Heart right ventricle (tissue), 16 donors: ENCODE measurements at places on chromosomes 3 and 15.

DNA sequence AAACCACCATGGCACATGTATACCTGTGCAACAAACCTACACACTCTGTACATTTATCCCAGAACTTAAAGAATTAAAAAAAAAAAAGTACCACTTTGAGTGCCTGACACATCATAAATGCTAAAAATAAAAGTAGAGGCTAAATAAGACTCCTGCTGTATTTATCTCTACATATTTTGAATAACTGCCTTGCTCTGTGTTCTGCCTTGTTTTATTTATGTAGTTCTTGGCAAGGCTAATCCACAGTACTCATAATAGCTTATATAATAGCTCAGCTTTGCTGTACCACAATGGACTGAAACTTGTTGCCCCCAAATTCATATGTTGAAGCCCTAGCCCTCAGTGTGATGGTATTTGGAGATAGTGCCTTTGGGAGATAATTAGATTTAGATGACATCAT is 95.4 kb upstream of the ADAMTS9 start:
- no peak for DNase-seq

DNA sequence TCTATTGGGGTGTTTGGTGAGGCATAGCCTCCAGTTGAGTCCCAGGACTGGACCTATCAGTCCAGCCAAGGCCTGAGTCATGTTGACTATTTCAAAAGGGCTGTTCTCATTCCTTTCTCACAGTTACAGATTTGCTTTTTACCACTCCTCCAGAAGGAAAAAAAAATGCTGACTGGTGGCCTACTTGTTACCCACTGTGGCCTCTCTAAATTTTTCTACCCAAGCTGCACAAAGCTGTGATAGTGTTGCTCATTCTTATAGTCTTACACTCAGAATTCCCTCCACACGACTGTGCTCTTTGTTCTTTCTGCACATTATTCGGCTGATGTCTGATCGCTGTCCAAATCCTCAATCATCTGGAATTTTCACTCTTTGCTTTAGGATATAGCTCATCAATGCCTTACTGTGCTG is 1142.2 kb downstream of the IGSF11 start:
- DNase-seq = no peak

DNA sequence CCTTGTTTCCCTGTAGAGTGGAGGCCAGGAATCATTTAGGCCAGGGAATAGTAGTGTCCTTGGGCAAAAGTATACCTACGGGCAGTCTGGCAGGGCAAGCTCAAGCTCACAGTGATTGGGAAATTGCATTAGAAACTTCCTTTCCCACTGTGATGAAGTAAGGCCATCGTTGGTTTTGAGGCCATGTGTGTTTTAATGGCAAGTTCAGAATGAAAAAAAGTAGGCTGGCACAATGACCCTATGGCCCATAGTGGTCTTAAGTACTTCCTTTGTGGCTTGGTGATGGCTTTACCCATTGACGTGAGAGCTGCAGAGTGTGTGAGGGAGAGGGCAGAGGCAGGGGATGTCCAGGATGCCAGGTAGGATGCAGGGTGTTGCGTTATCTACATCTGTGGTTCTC is 28.8 kb downstream of the LIMD1 start:
- no peak for DNase-seq

DNA sequence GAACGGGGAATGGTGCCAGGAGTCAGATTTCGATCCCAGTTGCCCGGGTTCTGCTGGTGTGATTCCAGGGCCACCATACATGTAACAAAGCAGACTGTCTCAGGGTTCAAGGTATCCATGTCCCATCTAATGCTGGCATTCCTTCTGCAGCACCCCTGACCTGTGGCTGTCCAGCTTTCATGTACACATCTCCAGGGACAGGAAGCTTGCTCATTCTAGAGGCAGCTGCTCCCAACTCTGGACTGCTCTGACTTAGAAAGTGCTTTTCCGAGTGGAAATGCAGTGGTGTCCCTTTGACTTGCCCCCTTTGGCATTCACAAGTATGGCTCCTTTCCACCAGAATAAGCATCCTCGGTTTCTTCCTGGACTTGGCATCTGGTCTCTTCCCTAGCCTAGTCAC is 30.9 kb downstream of the PML start:
- DNase-seq = no peak

GRCh38 chr3:62246094-62246493 is 127.3 kb downstream of the FEZF2 start:
- no peak for DNase-seq

DNA sequence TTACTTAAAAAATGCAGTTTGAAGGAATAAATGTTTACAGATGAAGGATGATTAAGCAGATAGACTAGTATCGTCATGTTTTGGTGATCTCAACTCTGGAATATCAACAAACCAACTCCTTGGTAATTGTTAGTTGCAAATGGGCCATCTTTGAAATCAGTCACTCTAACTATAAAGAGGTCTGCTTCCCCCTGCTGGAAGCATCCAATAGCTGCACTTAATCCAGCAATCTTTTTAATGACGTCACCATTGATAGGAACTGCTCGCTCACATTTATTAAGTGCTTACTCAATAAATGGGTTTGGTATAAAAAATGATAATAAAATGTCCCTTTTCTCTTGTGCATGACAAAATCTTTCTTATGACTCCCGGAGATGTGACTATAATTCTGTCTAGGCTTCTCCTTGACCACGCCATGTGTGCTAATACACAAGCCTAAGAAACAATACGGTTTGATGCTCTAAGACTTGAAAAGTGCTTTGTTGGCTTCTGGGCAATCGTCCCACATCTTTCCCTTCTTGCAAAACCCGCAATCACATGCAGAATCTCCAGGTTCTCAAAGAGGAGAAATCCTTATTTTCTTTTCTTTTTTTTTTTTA is 227.6 kb upstream of the POU1F1 start:
- no peak for DNase-seq

GRCh38 chr3:25558121-25558520 is 106.6 kb downstream of the TOP2B start:
- DNase-seq = no peak

GRCh38 chr3:159432682-159433340 is 555.8 kb upstream of the IL12A start:
- DNase-seq = no peak

DNA sequence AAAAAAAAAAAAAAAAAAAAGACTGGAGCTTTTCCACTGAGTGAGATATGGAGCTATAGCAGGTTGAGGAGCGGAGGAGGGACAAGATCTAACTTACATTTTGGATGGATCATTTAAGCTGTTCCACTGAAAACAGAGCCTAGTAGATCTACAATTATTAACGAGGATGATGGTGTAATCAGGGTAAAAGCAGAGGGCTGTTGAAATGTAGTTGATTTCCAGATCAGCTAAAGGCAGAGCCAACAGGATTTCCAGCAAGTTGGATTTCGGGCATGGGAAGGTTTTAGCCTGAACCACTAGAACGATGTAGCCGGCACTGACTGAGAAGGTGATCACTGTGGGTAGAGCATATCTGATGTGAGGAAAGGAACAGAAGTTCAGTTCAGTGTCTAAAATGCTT is 360.7 kb downstream of the EPHB1 start:
- DNase-seq = no peak

DNA sequence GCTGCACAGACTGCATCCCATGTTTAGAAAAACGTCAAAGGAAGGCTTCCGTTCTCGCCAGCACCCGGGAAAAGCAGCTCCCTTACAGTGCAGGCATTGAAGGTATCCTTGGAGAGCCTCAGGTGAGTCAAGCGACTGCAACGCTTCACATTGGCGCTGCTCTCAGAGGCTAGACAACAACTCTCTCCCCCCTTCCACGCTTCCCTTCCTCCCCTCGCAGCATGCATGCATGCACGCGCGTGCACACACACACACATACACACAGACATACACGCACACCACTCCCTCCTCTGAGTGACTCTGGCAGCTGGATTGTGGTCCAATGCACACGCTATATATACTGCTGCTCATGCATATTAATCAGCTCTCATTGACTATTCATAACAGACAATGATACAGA is 191.1 kb downstream of the PDZRN3 start:
- no peak for DNase-seq

- no peak for DNase-seq
Measured at GRCh38 chr3:129651435-129652202, 45.1 kb upstream of the PLXND1 start.

DNA sequence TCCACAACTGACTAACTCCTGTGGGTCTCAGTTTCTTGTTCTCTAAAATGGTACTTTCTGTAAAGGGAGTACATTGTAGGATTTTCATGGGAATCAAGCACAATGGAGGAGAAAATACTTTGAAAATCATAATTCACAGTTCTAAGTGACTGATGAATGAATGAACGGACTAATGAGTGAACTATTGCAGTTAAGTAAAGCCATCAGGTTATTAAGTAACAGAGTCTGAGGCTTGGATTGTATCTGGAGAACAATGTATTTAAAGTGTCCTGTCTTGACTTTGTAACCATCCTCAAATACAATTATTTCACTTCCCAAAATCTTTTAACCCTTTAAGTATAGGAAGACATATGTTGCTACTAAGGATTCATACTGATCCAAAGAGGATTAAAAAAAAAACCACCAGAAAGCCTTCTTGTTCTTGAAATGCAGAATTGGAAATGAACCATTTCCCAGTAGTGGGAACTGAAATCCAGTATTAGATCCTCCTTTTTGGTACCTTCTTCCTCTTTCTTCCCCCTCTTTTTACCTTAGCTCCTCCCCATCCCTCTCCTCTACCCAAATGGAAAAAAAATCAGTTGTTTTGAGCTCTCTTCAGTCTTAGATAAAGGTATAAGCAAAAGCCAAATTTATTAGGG is 13.2 kb upstream of the BCL6 start:
- DNase-seq = no peak

- DNase-seq = no peak
Measured at GRCh38 chr3:190435618-190436017, 14.1 kb downstream of the TMEM207 start.

- no peak for DNase-seq
Measured at GRCh38 chr3:31848911-31849310, 132.2 kb downstream of the OSBPL10 start.

DNA sequence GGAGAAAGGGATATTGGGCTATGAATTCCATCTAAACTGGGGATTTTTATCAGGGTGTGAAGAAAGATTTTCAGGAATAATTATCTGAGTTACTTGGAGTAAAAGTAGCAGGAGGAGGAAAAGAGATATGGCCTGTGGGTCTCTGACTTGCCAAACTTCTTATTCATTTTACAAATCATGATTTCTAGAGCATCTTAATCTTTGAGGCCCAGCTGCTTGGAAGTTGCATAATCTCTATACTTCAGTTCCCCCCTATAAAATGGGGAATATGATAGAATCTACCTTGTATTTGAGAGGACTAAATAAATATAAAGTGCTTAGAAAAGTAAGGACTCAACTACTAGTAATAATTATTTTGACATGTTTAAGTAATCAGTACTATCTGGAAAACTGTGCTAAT is 11.0 kb upstream of the GABPB1 start:
- DNase-seq = no peak

- DNase-seq = no peak
Measured at GRCh38 chr15:74399511-74400312, 32.3 kb upstream of the CYP11A1 start.

DNA sequence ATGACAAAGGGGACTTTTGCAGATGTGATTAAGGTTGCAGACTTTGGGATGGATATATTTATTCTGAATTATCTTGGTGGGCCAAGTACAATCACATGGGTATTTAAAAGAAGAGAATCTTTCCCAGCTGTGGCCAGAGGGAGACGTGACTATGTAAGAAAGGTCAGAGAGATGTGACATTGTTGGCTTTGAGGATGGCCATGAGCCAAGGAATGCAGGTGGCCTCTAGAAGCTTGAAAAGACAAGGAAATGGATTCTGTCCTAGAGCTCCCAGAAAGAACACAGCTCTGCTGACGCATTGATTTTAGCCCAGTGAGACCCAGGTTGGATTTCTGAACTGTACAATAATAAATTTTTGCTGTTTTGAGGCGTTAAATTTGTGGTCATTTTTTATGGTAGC is 616.0 kb upstream of the TBL1XR1 start:
- peak; percentile 69 for DNase-seq

- DNase-seq = no peak
Measured at GRCh38 chr3:150253622-150254021, 154.5 kb upstream of the TSC22D2 start.

DNA sequence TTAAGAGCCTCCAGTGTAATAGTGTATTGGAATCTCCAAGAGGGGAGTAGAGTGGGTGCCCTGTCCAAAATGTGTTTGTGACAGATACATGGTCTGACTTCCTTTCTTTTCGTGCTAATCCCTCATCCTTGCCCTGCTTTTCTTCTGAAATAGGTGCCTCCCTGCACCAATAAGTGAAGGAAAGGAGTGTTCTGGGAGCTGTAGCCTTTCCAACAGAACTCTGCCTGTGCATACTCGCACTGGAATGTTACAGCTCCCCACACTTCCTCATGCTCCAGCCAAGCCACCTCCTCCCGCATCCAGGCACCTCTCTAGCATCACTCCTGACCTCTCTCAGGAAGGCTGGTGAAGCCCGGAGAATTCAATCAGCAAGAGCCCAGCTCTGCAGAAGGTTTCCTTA is 478.0 kb downstream of the GABRG3 start:
- DNase-seq = no peak

DNA sequence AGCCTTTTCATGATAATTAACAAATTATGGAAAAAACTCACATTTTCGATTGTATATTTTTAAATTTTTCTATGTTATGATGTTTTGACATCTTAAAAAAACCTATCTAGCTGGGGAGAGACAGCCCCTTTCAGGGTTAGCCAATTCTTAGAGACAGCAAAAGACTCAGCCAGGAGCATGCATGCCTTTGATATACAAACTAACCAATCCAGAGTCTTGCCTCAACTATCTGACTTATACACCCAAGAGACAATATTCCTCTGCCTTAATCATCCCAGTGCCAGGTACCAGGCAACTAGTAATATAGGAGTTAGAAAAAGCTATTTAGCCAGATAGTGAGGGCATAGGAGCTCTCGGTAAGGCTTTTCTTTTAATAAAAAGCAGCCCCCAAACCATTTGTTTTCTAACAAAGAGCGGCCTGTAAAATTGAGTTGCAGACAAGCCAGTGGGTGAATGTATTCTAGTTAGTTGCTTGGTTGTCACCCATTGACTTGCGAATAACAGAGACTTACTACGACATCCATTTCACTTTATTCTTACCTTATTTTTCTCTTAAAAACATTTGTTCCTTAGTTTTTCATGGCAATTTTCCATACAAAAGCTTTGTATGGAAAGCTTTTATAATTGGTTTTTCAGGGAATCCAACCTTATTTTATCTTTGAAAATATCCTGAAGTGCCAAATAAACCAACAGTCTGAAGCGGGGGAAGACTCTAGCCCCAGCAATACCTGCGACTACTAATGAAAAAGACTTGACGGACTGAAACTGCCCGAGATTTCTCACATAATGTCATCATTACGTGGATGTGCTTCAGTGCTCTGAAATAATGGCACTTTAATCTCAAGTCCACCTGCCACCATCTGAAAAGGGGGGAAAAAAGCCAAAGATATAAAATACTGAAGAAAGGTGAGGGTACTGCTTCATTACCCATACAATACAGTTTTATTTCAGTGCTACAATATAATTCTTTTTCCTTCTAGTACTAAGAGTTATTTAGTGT is 64.6 kb upstream of the ATP2C1 start:
- no peak for DNase-seq

DNA sequence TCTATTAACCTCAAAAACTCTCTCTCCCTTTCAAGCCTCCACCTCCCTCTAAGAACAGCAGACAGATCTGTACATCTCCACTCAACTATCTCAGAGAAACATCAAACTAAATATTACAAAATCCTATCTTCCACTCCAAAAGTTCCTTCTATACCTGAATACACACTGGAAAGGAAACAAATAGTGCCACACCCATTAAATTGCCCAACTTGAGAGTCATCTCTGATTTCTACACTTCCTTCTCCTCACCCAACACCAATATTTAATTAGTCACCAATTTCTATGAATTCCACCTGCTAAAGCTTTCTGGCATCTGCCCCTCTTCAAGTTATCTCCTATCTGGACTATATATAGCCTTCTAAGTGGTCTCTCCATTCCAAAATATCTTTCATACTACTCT is 65.8 kb downstream of the PEAK1 start:
- DNase-seq = no peak
